ENCODE measurements at places on chromosomes 4 and X.

DNA sequence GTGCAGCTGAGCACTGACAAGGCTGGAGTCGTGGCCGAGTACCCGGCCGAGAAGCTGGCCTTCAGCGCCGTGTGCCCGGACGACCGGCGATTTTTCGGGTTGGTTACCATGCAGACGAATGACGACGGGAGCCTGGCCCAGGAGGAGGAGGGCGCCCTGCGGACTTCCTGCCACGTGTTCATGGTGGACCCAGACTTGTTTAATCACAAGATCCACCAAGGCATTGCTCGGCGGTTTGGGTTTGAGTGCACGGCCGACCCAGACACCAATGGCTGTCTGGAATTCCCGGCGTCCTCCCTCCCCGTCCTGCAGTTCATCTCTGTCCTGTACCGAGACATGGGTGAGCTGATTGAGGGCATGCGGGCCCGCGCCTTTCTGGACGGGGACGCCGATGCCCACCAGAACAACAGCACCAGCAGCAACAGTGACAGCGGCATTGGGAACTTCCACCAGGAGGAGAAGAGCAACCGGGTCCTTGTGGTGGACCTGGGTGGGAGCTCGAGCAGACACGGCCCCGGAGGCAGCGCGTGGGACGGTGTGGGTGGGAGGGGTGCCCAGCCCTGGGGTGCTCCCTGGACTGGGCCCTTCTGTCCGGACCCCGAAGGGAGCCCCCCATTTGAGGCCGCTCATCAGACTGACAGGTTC lies 24.3 kb downstream of the RGS12 start:
- DNase-seq: no peak

- no peak for DNase-seq
Observed at GRCh38 chr4:54487491-54487890, 170.3 kb upstream of the KIT start.

DNA sequence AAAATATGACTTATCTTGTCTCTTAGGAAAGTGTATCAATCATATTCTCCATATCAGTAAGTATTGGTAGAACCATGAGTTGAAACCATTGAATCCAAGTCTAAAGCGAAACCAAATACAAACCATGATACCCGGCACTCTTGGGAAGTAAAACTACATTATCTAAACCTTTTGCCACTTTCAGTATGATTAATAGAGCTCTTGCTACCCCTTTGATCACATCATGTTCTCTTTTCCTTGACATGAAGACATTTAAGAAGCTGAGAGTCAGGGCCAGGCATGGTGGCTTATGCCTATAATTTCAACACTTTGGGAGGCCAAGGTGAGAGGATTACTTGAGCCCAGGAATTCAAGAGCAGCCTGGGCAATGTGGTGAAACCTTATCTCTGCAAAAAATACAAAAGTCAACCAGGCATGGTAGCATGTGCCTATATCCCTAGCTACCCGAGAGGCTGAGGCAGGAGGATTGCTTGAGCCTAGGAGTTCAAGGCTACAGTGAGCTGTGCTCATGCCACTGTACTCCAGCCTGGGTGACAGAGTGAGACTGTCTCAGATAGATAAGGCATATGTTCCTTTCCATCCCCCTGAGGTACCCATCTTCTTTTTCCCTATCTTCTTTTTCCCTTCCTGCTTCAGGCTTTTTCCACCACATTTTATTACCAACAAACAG lies 45.4 kb downstream of the CEP135 start:
- no peak for DNase-seq

DNA sequence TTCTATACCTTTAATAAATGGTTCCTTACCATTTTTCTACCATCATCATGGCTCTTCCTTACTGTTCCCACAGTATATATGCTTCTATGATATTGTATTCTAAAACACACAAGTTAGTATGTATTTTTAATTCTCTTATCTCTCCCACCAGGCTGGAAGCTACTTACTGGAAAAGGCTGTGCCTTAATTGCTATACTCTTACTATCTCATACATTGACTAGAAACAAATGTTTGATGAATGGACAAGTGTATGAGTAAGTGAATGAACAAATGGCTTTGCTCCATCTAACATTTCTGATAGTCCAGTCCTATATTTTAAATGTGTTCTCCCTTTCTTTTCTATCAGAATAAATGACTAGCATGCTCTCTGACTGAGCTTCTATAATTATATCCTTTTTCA lies 320.8 kb upstream of the RASGEF1B start:
- DNase-seq: no peak

DNA sequence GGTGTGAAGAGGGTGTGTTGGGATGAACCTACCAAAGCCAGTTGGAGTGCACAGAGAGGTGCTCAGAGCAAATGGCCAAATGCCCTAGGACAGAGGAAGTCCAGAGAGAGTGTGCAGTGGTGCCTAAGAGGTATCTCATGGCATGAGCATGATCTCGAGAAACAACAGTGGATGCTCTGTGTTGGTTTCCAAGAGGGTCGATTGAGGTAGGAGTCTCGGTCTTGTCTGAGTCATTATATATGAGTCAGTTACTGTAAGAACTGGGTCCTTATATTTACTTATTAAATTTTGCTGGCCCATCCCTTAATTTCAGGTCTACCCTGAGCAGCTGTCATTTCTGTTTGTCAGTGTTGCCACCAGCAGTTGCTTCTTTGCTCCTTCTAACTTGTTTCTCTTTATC lies 86.6 kb upstream of the TMEM150C start:
- DNase-seq: no peak

- DNase-seq: no peak
Observed at GRCh38 chr4:169963998-169964397, 62.2 kb downstream of the MFAP3L start.

DNA sequence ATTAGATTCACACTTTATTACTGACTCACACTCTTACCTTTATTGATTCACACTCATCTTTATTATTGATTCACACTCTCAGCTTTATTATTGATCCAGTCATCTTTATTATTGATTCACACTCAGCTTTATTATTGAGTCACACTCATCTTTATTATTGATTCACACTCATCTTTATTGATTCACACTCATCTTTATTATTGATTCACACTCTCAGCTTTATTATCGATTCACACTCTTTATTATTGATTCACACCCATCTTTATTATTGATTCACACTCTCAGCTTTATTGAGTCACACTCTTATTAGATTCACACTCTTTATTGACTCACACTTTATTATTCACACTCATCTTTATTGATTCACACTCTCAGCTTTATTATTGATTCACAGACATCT lies 31.3 kb downstream of the HTRA3 start:
- DNase-seq: no peak

GRCh38 chr4:183053681-183054080 lies 45.4 kb upstream of the WWC2 start:
- DNase-seq: no peak

GRCh38 chr4:101366331-101366730 lies 19.0 kb upstream of the PPP3CA start:
- DNase-seq: no peak

- peak; percentile 6 for DNase-seq
Observed at GRCh38 chrX:86946569-86946968, 571.0 kb upstream of the KLHL4 start.

- DNase-seq: peak; percentile 6
Observed at GRCh38 chrX:19303256-19303880, 40.4 kb upstream of the PDHA1 start.

DNA sequence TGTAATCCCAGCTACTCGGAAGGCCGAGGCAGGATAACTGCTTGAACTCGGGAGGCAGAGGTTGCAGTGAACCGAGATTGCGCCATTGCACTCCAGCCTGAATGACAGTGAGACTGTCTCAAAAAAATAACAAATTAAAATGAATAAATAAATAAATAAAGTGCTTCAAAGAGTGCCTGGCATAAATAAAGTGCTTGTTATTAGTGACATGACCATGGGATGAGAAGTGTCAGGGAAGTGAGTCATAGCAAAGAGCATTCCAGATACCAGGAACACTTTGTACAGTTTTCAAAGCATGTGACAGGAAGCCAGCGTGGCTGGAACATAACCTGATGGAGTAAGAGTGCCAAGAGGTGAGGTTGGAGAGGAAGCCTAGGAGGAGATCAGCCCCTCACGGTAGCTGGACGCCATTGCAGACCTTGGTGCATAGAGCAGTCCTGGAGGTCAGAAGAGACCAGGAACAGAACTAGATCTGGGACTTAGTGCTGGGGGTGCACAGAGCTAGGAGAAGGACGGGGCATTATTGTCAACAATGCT lies 6.0 kb upstream of the WDR13 start:
- DNase-seq: peak; percentile 50
